Activated CD4-positive, alpha-beta T cell treated with anti-CD3 and anti-CD28 coated beads, Interleukin-2, amount 50 U/mL, for 24 hours (primary cell): ENCODE measurements at places on chromosomes 11 and 22.

- DNase-seq, result no peak
Observed at GRCh38 chr22:45238957-45239680, 1.6 kb downstream of the KIAA0930 start.

- DNase-seq, result no peak
Observed at GRCh38 chr11:1567052-1567720, 4.9 kb downstream of the DUSP8 start.

- DNase-seq, result no peak
Observed at GRCh38 chr11:69648679-69649575, 8.0 kb downstream of the CCND1 start.

GRCh38 chr11:117838901-117839300 lies 14.4 kb upstream of the FXYD2 start:
- DNase-seq, result no peak

GRCh38 chr11:129366737-129367597 lies 8.7 kb upstream of the BARX2 start:
- DNase-seq, result no peak

GRCh38 chr11:73314117-73314961 lies 6.3 kb downstream of the ARHGEF17 start:
- no peak for DNase-seq

- DNase-seq, result no peak
Observed at GRCh38 chr22:20776624-20777405, 2.9 kb downstream of the SERPIND1 start.

- DNase-seq, result no peak
Observed at GRCh38 chr11:125662689-125663088, 18.0 kb downstream of the ACRV1 start.

DNA sequence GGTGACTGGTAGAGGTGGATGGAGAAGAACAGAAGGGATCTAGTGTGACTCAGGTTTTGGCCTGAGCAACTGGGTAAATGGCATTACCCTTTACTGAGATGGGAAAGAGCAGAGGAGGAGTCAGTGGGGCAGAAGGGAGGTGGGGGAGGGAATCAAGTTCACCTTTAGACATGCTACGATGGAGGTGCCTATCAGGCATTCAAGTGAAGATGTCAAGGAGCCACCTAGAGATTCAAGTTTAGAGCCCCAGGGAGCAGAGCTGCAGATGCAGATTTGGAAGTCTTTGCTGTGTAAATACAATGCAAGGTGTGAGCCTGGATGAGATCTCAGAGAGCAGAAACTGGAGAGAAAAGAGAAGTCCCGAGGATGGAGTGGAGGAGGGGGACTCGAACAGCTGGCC lies 979 bp upstream of the MOGAT2 start:
- no peak for DNase-seq
